Astrocyte of the spinal cord (primary cell): ENCODE measurements at places on chromosomes 11 and 22.

- no peak for DNase-seq
Measured at GRCh38 chr11:34514597-34514996, 1.0 kb upstream of the ELF5 start.

GRCh38 chr11:108608548-108608947 is 15.0 kb upstream of the EXPH5 start:
- no peak for DNase-seq

DNA sequence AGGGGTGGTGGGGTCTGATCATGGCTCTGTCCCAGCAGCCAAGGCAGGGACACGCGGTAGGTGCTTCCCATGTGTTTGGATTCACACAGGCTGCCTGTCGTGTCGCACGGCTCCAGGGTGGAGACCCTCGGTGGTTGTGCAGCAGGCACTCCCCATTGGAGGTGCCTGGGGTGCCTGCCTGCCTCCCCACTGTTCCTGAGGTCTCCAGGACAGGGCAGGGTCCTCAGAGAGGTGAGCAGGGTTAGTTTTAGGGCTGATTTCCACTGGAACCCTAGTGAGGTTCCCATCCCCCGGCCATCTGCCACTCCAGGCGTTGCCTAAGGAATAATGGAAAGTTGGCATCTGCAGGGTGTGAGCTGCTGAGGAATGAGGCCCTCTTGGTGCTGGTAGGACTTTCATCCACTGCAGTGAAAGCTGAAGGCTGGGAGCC is 32.3 kb downstream of the OSBPL5 start:
- DNase-seq: no peak

DNA sequence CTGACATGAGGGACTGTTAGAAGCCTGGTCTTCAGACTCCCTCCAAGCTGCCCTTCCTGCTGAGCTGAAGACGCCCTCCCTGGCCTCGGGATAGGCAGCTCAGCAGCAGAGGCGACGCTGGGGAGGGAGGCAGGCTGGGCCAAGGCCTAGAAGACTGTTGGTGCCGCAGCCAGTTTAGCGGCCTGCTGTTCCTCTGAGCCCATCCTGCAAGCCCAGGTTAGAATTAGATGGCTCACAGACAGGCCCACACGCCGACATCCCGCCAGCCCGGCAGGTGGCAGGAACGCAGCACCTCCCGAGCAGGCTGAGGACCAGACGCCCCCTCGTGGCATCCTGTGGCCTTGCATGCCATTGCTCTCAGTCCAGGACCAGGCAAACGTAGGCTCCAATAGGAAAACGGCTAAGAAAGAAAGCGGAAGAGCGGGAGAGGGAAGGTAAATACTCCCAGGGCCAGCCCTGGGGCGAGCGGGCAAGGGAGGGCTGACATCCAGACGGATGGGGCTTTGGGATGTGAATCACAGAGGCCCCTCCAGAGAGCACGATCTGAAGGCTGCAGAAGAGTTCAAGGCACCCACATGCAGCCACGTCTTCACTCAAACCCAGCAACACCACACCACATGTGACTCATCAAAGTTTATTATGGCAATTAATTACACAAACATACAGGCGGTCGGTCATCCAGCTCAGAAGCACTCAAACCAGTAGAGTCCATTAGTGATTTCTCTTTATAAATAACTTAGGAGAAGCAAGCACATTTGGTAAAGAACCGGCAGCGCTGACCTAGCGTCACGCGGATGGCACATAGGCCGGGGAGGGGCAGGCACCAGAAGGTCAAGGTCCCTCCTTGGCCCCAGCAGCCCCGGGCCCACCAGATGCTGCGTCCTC is 27.6 kb downstream of the CD5 start:
- DNase-seq: peak; percentile 90

DNA sequence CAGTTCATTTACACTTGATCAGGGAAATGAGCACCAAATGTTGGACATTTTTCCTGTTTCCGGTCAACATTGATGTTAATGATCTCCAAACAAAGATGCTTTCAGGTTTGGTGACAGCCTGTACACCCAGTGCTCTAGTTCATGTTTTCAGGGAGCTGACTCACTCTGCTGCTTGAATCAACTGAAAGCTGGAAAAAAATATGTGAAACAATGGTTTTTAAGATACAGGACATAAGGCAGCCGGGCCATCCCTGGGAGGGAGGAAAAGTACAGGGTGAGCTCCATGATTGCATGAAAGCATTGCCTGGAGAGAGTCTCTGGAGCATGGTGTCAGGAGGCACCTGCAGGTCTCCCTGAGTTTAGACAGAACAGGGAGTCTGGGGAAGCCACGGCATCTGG is 259.6 kb downstream of the TBC1D22A start:
- DNase-seq: no peak

GRCh38 chr11:439315-440064 is 2.3 kb downstream of the ANO9 start:
- DNase-seq: no peak

- peak; percentile 66 for DNase-seq
Measured at GRCh38 chr22:30253205-30253852, 6.8 kb upstream of the LIF start.

DNA sequence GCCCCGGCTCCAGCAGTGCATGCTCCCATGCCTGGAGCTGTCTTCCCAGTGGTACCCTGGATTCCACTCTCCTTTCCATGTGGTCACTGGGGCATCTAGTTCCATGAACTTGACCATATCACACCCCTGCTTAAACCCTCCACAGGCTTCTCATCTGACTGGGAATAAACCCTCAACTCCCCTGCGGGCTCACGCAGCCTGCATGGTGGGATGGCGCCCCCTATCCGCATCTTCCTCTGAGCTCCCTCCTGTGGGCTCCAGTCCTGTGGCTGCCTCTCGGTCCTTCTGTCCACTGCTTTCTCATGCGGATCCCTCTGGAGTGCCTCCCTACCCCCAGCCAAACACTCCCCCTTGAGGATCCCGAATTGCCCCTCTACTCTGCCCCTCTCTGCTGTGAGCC is 41.4 kb upstream of the TTLL12 start:
- DNase-seq: peak; percentile 5

- no peak for DNase-seq
Measured at GRCh38 chr11:86212019-86212611, 32.4 kb upstream of the EED start.

- no peak for DNase-seq
Measured at GRCh38 chr11:6932145-6932544, 5.9 kb downstream of the ZNF215 start.

- no peak for DNase-seq
Measured at GRCh38 chr11:117458275-117459122, 130.8 kb downstream of the CEP164 start.

GRCh38 chr22:22692707-22693530 is 48.5 kb downstream of the GGTLC2 start:
- peak; percentile 14 for DNase-seq

- DNase-seq: no peak
Measured at GRCh38 chr11:92540096-92540495, 315.5 kb downstream of the FAT3 start.

DNA sequence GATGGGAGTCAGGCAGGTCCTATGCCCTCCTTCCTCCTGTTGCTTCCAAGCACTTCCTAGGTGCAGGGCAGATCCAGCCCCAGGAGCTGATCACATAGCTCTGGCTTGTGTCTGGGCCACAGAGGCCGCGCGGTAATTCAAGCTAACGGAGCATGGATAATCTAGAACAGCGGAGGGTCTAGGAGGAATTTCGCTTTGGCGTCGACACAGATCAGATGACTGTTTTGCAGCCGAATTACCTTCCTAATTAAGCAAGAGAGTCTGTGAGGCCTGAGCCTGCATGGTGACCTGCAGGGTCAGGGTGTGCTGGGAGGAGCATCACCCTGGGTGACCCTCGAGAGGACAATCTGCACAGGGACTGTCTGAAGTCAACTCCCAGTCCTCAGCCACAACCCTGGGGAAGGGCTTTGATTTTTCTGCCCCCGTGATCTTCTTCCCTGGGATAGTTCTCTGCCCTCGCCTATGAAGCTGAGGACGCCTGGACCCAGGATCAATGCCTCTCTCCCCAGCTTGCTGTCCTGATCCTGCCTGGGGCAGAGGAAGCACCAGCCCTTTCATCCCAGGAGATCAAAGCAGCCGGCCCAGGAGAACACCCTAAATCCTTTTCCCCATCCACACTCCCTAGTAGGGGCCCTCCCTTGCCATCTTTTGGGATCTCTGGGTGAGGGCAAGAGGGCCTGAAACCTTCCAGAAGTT is 11.0 kb downstream of the NECTIN1 start:
- peak; percentile 53 for DNase-seq

DNA sequence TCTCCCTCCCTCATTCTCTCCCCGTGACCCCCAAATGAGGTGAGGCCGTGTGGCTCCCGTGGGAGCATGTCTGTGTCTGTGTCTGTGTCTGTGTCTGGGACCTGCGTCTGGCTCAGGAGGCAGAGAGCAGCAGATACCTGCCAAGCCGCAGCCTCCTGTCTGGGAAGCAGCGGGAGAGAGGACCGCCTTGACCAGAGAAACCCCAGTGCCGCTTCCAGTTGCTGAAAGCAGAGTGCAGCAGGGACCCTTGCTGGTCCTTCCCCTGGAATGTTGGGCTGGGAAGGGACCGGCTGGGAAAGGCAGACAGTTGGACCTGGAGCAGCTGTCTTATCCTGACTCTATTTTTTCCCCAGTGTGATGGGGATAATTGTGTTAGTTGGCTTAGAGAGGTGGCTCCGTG is 525 bp downstream of the CSDC2 start:
- peak; percentile 42 for DNase-seq

DNA sequence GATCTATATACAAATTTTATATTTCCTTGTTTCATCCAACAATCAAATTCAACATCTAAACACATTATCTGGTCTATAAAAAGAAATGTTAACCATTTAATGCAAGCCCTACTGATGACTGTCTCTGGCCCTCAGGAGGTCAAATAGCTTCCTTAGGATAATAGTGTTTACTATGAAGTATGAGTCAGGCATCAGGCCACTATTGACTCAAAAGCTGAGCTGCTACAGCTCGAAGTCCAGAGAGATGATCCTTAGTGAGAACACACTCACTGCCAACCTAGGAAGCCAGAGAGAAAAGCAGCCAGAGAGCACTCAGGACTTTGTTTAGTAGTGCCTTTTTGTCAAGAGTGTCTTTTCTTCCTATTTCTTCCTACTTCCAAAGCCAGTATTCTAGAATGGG is 171.8 kb downstream of the SOX6 start:
- DNase-seq: peak; percentile 81

DNA sequence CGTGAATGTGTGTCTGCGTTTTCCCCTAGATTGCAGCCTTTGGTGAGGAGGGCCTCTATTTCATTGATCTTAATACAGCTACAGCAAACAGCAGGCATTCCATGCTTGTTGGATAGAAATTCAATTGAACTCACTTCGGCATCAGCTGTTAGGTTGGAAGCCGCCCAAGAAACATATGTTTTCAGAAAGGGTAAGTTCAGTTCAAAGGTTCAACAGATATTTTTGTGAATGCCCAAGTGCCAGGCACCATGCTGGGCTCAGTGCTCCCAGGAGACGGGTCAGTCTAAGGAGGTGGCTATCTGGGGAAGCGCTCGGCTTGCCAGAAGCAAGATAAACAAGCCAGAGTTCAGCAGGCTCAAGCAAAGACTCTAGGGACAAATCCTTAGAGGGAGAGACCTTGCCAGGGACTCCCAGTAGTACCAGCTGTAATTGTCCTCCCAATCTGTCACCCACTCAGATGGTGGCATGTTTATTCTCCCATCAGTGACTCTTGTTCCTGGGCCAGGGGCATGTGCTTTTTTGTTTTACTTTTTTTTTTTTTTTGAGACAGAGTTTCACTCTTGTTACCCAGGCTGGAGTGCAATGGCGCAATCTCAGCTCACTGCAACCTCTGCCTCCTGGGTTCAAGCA is 64.5 kb upstream of the LARGE1 start:
- no peak for DNase-seq

DNA sequence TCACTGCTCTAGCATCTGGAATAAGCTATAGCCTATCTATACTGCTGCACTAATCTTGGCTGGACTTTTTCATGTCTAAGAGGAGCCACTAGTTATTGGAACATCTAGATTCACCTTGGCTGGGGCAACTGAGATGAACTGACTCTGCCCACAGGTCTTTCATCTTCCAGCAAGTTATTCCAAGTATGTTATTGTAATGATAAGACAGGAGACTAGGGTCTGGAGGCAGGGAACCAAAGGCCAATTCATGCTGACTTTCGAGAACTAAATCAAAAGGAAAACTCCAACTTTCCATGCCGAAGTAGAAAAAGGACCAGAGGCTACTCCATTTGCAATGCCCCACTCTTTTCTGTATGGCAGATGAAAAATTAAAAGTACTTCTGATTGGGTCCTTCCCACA is 1243.0 kb upstream of the RAG2 start:
- DNase-seq: peak; percentile 22

DNA sequence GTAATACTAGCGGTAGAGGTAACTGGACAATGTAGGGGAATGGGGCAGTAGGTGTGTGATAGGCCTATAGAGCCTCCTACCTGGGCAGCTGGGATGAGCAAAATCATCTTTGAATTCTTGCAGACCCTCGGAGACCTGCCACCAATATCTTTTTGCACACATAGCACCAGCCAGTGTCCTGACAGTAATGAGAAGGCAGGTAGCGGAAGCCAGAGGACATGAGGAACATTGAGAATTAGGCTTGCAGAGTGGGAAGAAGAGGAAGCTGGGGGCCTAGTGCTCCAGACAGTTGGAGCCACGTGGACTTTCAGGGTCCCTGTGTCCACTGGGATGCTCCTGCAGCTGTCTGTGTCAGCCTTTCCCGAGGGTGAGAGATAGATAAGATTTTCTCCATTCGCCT is 17.2 kb upstream of the SYT13 start:
- DNase-seq: no peak

DNA sequence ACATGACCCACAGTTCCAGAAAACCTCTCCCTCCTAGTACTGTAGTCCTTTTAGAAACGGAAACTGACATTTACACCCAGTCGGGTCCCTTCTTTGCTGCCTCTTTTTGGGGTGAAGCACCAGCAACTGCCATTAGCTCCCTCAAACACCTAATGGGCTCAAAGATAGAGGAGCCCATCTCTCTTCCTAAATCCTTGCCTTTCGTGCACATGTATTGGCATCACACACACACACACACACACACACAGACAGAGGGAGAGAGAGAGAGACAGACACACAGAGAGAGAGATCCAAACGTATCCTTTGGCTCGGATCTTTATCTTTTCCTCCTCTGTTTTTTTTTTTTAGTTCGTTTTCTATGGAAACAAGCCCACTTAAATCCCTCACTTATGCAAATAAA is 716 bp downstream of the GRM5 start:
- DNase-seq: no peak

DNA sequence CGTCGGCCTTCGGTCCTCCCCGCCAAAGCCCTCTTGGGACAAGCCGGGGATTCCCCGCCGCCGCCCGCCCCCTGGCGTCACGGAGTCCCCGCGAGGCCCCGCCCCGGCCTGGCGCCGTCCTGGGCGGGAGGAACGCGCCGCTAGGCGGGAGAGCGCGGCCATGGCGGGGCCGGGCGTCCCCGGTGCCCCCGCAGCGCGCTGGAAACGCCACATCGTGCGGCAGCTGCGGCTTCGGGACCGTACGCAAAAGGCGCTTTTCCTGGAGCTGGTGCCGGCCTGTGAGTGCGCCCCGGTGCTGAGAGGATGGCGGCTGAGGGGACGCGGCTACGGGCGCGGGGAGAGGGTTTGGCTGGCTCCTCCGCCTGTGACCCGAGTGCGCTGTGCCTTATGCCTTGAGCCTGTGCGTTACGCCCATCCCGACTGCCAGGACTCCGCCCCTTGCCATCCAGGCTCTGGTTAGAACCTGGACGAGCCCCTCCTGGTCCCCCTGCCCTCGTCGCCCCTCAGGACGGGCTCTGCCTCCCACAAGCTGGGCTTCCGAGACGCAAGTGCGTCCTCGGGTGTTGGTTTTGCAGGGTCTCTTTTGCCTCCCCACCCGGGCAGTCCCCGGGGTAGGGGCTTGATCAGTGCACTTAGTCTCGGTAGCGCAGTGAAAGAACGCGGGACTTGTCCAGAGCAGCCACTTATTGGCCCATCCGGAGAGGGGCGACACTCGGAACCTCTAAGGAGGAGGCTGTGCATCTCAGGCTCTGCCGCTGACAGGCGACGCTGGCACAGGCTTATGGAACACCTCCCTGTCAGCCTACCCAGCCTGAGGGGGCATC is at the start of gene ATG16L2:
Gene ATG16L2 (plus strand): TSS at position 126 of the 824 bp plus-strand sequence. CDS start 35 bp downstream, at position 161.
- peak; percentile 92 for DNase-seq
